ENCODE measurements at places on chromosomes 5 and 9.

DNA sequence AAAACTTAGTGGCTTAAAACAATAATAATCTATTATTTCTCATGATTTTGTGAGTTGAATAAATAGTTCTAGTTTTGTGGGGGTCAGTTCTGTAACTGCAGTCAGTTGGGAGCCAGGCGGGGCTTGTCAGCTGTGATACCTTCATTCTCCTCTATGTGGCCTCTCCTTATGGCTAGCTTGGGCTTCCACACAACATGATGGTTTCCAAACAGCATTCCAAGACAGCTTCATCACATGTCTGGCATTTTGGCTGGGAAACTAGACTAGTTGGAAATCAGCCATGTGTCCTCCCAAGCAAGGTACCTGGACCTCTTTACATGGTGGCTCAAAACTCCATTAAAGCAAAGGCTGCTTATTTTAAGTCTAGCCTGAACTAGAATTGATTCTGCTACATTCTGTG lies 61.4 kb upstream of the RANBP3L start:
- DNase-seq = no peak

DNA sequence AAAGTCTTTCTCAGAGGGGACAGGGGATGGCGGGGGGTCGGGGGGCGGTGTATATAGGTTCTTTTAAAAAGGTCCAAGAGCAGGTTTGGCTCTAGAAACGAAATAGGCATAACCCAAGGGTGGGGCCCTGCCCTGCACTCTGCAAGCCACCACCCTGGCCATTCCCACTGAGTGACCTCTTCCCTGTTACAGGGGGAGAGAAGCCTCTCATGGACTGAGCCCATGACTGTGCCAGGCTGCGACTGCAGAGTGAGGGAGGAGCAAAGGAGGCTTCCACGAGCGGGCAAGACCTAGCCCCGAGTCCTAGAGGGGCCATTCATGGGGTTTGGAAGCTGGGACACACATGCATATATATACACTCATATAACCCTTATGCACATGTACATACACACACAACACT lies 10.1 kb upstream of the NXNL2 start:
- DNase-seq = no peak

DNA sequence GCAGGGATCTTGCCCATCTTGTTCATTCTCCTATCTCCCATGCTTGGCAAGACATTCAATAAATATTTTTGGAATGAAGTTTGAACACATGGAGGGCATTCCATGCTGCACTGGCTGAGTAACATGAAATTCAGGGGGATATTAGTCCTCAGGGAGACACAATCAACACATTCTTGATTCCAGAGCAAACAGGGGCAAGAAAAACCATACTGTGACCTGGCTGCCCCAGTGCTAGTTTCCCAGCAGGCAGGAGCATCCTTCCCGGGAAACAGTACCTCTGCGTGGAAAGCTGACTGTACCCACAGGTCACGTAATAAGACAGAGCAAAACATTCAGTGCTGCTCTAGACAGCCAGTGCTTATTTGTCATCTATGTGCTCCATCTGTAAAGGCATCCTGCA lies 66.3 kb upstream of the SPOCK1 start:
- DNase-seq = no peak

- DNase-seq = no peak
Observed at GRCh38 chr5:161302559-161302958, 244.0 kb downstream of the GABRB2 start.

DNA sequence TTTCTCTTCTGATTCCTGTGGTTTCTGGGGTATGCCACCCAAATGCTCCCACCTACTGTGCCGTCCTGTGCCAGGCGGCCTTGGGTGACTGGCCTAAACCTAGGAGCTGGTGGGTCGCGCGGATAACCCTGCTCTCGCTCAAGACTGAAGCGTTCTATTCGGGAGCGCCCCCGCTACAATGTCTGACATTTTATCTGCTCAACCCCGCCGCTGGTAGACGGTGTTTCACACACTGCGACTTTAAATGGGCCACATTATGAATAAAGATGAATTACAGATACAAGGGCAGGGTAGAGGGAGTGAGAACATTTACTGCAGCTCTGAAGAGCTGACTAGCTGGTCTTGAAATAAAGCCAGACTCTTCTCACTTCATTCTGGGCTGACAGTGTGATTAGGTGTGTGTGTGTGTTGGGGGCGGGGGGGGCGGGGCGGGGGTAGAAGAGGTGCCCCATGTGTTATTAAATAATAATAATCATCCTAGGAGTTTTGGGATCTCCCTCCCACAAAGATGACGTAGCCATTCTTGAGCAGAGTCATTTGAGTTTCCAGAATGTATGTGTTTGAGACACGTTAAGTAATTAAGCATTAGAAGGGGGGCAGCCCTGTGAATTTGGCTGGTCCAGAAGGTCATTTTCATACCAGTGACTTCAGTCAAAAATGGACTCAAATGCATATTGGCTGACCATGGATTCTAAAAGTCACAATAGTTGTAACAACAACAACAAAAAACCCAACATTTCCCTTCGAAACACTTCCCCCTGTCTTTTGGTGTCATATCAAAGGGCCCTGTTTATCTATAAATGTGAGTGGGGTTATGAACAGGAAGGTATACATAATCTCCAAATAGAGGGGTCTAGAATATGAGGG lies 1.0 kb upstream of the PTCH1 start:
- DNase-seq = no peak

- DNase-seq = no peak
Observed at GRCh38 chr5:15421921-15422412, 78.0 kb upstream of the FBXL7 start.

GRCh38 chr5:41445937-41446563 lies 64.4 kb downstream of the PLCXD3 start:
- DNase-seq = no peak

DNA sequence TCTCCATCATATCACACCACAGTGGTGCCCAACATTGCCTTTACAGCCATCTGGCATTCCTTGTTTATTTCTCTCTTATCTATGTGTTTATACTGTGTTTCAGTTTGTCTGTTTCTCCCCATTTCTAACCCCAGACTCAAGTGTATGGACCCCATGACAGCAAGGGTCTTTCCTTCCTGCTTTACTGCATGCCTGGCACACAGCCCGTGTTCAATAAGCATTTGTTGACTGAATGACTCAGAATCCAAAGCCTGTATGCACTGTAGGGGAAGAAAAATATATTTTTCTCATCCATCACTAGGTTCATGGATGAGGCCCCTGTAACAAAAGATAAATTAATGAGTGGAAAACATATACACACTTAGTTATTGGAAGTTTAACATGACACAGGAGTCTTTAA lies 190.8 kb upstream of the SEMA6A start:
- DNase-seq = no peak

GRCh38 chr9:115416299-115416698 lies 298.3 kb upstream of the TNC start:
- DNase-seq = no peak

DNA sequence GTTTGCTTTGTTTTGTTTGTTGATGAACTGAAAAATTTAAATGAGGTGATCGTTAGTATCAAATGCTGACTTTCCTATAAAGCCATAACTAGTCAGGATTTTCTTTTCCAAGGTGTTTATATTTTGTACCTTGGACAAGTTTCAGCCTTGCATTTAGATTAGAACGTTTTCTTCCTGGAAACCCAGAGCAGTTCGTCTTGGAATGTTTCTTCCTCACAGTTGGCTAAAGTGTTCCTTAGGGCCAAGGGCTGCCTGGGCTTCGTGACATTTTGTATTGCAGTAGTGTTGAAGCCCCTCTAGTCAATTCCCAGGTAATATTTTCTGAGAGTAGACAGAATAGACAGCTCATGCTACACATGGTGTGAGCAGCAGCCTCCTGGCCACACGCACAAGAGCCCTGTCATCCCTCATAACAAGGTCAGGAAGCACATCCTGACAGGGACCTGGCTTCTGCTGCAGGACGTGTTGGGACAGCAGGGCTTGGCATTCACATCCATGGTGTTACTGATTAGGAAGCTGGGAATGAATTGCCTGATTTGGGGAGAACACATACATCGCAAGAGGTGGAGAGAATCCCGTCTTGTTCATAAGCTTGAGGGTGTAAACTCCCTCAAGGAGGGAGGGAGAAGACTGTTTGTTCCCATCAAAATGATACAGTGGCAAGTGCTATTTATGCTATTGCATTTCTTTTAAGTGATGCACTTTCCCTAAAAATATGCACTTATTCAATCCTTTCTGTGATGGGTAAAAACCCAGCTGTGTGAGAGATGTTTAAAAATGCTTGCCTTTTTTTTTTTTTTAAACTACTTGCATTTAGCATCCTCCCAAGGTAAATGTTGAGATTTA lies 31.7 kb downstream of the FUBP3 start:
- DNase-seq = no peak

GRCh38 chr9:124254261-124254682 lies 3.5 kb upstream of the NEK6 start:
- no peak for DNase-seq

- no peak for DNase-seq
Observed at GRCh38 chr9:114100536-114100935, 1.4 kb upstream of the KIF12 start.

GRCh38 chr9:4666042-4666699 lies at the start of gene SPATA6L:
Gene SPATA6L (minus strand): TSS chr9:4666480. CDS start chr9:4666250, 230 bp downstream.
- peak; percentile 67 for DNase-seq

DNA sequence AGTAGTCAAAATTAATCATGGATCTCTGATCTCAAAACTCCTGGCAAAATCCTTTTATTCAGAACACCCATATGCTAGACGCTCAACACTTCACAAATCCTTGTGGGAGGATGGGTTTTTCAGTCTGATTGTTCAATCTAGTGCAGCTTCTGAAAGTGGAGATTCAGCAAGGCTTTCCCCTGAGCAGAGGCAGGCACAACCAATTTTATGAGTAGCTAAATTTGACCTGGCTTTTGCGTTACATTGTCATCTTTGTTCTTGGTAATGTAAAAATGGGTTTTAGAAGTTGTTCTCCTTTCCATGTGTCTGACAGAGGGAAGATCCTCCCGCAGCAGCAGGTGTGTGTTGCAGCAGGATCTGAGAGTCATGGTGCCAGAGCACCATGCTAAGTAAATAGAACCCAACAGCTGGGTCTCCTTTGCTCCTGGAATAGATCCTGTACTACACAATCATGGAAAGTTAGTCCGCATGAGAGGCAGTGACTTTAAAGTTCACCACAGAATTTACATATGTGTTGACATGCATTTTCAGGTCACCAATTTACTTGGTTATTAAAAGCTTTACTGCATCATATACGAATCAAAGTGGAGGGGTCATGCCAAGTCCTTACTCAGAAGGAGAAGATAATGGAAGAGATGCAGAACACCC lies 70.1 kb upstream of the MEF2C start:
- DNase-seq = no peak

GRCh38 chr9:649128-650074 lies 192.1 kb upstream of the DMRT1 start:
- DNase-seq = no peak

GRCh38 chr9:68895741-68896478 lies 118.0 kb downstream of the PRKACG start:
- no peak for DNase-seq

GRCh38 chr9:136614967-136615623 lies 47.6 kb upstream of the EGFL7 start:
- DNase-seq = no peak

- DNase-seq = peak; percentile 27
Observed at GRCh38 chr9:124045076-124045829, 33.7 kb downstream of the LHX2 start.

DNA sequence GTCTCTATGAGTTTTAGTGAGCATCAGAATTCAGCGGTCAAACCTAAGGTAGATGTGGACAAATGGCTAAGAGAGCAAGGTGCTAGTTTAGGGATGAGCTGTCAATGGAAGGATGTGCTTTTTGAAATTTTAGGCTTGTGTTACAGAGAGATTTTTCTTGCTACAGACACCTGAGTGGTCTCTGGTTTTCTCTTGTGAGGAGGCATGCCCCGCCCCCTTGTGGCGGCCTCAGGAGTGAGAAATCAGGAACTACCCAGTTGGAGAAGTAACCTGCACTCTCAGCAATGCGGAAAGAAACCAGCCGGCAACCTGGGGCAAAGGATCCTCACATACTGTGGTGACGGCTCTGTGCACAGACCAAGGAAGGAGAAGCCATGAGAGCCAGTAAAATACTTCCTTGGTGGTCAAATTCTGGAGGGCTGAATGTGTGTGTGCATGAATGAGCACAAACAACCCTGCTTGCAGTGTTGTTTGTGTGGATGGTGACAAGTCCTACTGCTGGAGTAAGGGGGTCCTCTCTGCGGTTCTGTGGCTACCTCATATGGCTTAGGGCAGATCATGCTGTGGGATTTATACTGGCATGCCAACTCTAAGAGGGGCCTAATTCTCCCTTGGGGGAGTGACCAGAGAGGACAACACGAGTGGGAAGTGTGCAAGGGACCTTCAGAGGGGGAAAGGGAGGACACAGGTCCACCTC lies 16.7 kb upstream of the HSD17B4 start:
- peak; percentile 77 for DNase-seq

DNA sequence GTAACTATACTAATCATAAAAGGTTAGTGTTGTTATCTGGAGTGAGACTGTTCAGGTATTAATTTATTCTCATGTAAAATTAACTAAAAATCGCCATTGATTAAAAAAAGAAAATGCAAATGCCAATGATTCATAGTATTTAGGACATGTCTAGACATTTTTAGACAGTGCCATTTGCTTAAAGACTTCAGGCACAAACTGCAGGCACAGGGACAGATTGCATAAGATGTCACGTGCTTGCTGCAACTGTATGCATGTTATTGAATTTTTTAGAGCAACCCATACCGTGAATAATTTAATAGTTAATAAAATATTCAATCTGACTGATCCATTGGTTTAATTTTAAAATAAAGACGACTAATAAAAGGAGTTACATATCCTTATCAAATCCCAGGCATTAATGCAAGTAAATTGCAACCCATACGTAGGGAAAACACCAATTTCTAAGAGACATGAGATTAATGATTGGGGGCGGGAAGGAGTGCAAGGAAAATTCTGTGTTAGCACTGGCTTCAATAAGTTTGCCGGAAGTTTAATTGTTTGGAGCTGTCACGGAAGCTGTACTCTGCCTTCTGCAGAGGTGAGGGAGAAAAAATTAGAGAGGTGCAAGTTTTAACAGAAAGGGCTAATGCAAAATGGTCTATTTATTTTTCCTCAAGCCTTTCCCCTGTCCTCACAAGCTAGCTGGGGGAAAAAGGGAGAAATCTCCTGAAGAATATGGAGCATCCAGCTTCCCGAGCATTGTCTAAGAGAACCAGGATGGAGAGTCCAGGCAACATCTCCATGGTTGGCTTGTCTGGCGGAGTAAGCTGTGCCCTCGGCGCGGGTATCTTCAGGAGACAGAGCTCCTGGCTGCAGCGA lies 2.9 kb downstream of the EDIL3 start:
- peak; percentile 17 for DNase-seq

GRCh38 chr5:32512926-32513325 lies 68.4 kb upstream of the ZFR start:
- no peak for DNase-seq

- DNase-seq = no peak
Observed at GRCh38 chr5:36457511-36458270, 148.7 kb upstream of the SLC1A3 start.

- DNase-seq = no peak
Observed at GRCh38 chr9:74444369-74444768, 52.8 kb upstream of the RORB start.

Data from erythroblast (primary cell).